Activated naive CD4-positive, alpha-beta T cell treated with anti-CD3 and anti-CD28 coated beads for 36 hours (primary cell): ENCODE measurements at places on chromosomes 7 and 10. TPM values are rescaled to one million over a fixed set of nuclear protein-coding genes. Genes with fewer than 3 reads are reported as not detected.

- no peaks in the 10 kb centered on the region for H3K36me3 ChIP-seq
- DNase-seq, result no peak
- no peak within 1 kb of the TSS for H3K27ac ChIP-seq
- no peak within 1 kb of the TSS for H3K4me3 ChIP-seq
- peaks cover 9% of the 10 kb centered on the region for H3K27me3 ChIP-seq
- no peaks in the 10 kb centered on the region for H3K4me1 ChIP-seq
These were observed at the start of gene SYCE1 for GRCh38 chr10:133565441-133566294. Gene SYCE1, minus strand, starts transcription at chr10:133565583. Its CDS starts 54 bp downstream, at chr10:133565529.

DNA sequence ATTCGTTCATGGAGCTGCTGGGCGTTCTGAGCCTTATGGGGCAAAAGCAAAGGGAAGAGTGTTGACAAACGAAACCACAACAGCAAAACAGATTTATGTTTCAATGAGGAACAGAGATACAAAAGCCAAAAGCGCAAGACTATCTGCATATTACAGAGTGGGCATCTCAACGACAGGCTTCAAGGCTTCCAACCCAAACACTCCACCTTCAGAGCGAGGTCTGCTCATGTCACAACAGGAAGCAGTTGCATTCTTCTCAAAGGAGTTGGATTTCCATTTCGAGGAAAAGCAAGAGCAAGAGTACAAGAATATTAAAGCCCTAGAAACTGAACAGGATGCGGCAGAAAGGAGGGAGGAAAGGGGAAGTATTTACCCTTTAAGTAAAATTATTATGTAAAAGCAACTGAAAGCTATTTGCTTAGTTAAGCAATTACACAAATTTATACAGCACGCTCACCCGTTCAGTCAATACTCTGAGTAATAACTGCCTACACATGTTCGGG, 189.3 kb downstream of the ELMO1 start:
- H3K27me3 ChIP-seq, result no peaks in the 10 kb centered on the region
- no peak for DNase-seq
- peaks cover 36% of the 10 kb centered on the region for H3K36me3 ChIP-seq
- no peak overlapping the region for H3K27ac ChIP-seq
- peaks cover 20% of the 10 kb centered on the region for H3K4me1 ChIP-seq

DNA sequence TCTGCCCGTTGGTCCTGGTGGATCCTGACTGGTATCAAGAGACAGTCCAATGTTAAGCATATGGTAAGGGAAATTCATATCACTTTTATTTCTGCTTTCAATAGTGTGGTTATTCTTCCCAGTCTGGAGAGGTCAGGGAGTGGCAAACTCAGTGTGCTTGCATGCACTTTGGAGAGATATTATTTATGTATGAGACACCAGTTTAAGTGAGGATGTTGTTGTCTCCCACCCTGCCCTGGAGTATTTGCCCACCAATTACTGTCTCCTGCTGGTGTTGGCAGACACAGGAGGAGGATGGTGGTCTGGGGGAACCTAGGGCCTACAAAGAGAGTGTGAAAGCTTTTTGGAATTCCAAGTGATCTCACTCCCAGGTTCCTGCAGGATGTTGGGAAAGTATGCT, 59.7 kb downstream of the OR13A1 start:
- peaks cover 2% of the 10 kb centered on the region for H3K4me1 ChIP-seq
- no peak overlapping the region for H3K27ac ChIP-seq
- no peaks in the 10 kb centered on the region for H3K27me3 ChIP-seq
- no peak overlapping the region for H3K4me3 ChIP-seq

The MOSPD3 gene
- 13.0 TPM for total RNA-seq

The CRTAC1 gene
- not detected for total RNA-seq

The NRP1 gene
- 0.10 TPM for total RNA-seq

The HOGA1 gene
- not detected for total RNA-seq

The FLNC gene
- 0.05 TPM for total RNA-seq

The HTRA1 gene
- not detected for total RNA-seq

The CRYGN gene
- not detected for total RNA-seq

The OR6V1 gene
- total RNA-seq, result not detected
